Stromal cell of bone marrow (primary cell): ENCODE measurements at places on chromosomes 4 and X.

- no peak for DNase-seq
Measured at GRCh38 chr4:6324461-6324998, 54.9 kb downstream of the WFS1 start.

DNA sequence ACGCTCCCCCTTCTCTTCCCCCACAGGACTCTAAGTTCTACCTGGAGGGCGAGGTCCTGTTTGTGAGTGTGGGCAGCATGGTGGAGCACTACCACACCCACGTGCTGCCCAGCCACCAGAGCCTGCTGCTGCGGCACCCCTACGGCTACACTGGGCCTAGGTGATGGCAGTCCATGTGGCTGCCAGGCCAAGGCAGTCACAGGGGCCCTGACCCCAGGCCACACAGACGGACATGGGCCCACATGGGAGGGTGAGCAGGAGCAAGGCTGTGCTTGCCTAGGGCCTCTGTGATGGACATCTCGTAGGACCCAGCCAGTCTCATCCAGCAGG, 10.0 kb upstream of the ADD1 start:
- DNase-seq, result no peak

GRCh38 chrX:109841869-109842579, 109.0 kb upstream of the ACSL4 start:
- DNase-seq, result no peak

- no peak for DNase-seq
Measured at GRCh38 chr4:183132081-183132480, 33.0 kb downstream of the WWC2 start.

DNA sequence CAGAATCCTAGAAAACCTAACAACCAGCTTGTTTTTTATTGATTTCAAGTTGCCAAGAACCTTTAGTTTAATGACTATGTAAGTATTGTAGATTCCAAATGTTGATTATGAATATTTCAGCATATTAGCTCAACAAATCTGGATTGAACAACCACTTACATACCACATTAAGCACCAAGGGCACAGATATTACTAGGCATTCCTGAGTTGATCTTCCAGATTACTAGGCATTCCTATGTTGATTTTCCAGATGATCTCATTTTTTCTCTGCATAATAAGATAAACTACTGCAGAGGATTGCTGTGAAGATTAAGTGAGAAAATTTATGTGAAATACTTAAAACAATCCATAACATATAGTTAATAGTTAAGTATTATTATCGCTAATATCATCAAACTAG, 17.4 kb upstream of the DCAF8L1 start:
- DNase-seq, result no peak

DNA sequence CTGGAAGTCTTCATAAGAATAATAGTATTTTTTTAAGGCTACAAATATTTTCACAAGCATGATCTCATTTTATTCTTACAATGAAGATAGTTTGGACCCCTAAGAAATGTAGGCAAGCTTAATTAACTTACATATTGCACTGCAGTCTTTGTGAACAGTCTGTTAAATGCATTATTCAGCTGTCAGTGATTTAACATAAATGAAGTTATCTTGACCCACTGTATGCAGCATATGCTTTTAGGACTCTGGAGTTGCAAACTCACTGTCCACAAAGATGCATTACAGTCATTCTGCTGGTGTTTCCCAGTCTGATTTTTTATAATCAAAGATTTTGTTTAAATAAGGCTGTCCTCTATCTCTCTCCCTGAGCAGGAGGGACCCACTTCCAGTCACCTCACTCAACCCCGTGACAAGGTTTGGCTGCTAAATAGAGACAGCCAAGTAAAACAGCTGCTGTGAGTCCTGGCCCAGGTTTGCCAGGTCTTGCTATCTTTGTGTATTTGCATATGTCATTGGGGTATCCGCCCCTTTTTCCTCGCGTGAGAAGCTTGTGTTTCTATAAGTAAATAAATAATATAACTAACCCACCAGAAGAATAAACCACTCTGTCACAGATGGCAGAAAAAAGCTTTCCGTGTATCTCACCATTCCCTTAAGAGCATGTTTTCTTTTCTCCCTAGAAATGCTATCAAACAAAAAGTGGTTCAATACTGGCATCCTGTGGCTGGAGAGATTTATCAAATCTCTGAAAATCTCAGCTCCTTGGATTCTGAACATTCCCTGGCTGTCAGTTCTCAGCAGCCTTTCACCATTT, 67.0 kb downstream of the SLC7A11 start:
- DNase-seq, result peak; percentile 13

- no peak for DNase-seq
Measured at GRCh38 chr4:52407545-52407944, 251.6 kb downstream of the USP46 start.

- DNase-seq, result no peak
Measured at GRCh38 chr4:114264452-114264851, 285.0 kb upstream of the ARSJ start.

DNA sequence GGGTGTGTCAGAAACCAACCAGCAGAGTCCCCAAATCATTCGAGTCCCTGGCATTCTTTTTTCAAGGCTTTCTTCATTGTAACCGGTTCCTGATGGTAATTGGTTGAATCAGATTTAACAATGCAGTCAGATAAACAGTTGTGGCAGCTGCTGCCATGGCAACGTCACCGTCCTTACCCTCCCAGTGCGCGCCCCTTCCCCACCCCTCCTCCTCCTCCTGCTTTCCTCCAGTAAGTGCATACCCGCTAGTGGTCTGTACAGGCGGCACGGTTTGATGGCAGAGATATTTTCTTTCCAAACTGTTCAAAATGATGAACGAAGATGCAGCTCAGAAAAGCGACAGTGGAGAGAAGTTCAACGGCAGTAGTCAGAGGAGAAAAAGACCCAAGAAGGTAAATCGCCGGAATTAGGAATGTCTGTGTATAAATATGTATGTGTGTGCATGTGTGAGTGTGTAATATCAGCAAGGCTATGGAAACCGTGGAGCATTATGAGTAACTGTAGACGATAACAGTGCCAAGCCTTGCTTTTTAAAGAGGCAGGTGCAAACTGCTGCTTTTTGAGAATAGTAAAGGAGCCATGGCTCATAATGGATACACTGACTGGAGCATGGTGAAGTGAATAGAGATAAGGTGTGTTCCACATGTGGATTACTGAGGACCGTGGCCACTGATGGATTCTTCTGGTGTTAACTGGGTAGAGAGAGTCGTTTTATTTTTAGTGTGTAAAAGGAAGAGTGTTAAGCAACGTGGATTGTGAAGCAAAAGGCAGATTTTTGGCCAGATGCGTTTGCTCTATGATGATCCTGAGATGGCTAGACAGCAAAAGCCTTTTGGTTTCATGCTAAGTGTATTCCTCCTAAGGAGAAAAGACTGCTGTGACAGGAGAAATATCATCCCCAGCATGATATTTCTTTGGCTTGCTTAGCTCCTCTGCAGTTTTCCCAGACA, at the start of gene ANK2:
TSS of gene ANK2 (plus strand) at position 233 of the 950 bp plus-strand sequence. CDS start at position 309, 76 bp downstream.
- no peak for DNase-seq

DNA sequence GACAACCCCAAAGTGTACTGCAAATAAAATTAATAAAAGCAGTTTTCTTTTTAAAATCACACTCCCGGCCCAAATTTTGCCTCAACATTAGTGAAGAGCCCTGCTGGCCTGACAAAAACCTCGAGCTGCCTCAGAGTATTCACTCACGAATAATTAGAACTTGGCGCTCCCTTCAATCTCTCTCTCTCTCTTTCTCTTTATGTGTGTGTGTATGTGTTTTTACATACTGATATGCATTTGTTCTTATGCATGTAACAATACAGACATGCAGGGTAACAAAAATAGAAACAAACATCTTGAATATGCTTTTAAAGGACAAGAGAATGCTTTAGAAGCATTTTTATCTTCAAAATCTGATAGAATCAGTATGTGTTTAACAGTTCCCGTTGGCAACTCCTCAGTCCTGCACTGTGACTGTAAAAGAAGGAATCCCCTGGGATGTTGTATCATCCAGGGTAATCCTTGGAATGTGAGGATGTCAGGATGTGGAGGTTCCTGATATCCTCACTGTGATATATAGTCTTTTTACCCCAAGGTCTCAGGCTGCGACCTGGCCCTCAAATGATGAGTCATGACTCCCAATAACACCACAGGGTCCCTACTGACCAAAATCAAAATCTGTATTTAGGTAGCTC, 53.0 kb downstream of the PTCHD1 start:
- no peak for DNase-seq

DNA sequence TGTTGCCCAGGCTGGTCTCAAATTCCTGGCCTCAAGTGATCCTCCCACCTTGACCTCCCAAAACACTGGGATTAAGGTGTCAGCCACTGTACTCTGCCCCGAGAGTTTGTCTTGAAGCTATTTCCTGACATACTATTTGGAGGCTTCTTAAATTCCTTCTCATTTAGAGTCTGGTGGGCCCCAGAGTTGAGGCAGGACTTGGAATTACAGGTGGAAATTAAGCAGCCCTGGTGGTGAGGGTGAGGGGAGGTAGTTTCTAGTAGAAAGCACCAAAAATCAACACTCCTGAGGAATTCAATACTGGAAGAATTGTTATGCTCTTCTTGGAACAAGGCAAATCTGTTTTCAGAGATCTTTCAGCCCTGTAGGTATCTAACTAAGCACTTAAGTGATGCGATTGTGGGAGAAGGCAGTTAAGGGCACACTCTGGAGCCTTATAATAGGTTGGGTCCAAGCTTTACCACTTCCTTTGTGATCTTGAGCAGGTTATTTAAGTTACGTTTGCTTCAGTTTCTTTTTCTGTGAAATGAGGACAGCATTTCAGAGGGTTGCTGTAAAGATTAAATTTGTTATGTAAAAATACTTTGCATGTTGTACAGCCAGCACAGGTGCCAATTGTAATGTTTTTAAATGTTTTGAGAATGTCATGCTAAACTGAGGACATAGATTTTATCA, 200.7 kb downstream of the SOWAHB start:
- no peak for DNase-seq

DNA sequence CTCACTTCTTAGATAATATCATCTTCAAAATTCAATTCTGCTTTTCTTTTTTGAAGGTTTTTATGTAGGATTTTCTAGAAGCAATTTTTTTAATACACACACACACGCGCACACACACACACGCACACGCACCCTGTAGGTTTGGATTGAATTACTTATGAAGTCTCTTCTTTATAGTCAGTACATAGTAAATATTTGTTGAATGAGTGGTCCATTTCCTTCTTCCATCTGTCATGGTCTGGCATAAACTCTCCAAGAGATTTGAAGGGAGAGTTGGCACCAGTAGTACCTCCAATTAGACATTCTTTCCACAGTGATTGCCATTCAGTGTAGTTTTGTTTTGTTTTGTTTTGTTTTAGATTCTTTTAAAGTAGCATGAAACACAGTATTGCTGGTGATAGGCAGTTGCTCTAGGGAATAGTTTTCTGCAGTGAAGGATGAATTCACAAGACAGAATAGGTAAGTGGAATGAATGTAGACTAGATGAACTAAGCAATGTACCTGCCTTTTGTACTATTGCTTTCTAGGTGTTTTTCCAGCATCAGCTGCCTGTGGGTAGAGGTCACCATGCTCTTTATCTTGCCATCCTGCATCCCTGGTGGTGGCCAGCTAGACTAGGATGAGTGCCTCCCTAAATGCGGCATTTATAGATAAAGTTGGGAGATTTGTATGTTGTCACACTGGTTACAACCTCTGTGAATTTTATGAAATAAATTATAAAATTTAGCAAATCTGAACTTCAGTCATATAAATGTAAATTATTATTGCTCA, 20.5 kb downstream of the PDLIM5 start:
- peak; percentile 66 for DNase-seq

- peak; percentile 28 for DNase-seq
Measured at GRCh38 chr4:121096629-121097028, 24.3 kb upstream of the NDNF start.

GRCh38 chrX:30589146-30589888, 11.8 kb upstream of the TASL start:
- no peak for DNase-seq
